ENCODE measurements at places on chromosomes 4 and X.

DNA sequence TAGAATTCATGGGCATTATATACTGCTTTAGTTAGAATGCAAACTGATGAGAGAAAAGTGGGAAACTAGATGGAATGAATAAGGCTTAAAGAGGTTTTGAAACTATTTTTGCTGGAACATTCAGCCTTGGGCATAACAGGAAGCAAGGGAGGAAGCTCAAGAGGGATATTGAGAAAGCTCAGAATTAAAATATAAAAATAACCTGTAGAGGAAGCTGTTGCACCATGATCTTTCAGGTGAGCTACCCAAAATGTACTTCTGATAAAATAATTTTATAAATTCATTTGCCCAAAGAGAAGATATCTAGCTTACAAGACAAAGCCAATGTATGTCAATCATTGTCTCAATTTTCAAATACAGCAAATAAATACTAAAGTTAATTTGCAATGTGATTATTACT lies 11.3 kb downstream of the GC start:
- DNase-seq: no peak

- no peak for DNase-seq
These were observed 94.4 kb upstream of the ADRA2C start for GRCh38 chr4:3671571-3672464.

DNA sequence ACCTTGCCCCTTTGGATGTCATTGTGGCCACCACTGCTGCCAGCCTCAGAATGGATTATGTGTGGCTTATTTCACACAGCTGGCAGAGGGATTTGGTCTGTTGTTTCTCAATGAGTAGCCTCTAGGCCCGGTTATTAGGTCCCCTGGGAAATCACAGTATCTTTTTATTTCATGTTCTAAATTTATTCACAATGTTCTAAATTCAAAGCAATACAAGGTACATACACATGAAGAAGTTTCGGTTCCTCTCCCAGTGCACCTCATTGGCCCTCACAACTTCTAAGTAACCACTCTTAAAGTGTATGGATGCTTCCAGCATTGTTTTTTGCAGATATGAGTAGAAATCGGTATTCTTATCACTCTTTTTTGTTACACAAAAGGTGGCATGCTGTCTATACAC lies 262.7 kb downstream of the RCHY1 start:
- no peak for DNase-seq

DNA sequence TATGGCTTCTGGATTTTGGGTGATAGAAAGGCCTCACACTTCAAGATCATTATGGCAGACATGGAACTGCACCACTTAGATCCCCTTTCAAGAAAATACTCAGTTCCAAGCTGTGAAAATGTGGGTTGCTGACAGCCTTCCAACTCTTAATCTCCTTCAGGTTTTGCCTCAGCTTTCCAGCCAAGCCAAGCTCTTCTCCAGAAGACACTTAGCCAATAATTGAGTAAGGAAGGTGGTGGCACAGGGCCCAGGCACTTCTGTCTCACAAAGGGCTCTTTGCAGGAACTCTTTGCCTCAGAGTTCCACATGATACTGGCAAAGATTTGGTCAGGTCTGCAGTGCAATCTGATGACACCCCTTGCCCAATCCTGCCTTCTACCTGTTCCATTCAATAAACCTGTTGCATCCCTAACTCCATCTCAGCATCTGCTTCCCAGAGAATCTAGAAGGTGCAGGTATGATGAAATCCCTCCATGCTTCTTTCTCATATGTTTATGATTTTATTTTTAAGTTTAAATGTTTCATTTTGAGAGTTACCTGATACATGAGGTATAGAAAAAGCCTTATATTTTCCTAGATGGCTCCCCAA lies 30.6 kb downstream of the ANXA5 start:
- DNase-seq: no peak

DNA sequence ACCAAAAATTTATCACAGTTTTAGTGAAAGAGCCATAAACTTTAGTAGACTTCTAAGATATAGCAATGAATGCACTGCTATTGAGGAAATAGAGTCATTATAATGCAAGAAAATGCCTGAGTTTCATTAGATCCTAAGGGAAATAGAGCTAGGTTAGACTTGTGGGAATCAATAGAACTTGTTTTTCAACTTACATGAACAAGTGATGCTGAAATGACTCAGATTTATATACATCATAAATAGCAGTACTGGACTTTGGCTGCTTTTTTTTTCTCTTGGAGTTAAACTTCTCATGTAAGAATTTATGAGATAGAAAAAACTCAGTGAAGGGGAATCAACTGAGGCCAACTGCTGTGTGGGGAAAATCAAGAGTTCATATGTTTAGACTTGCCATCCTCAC lies 216.5 kb upstream of the AADAT start:
- no peak for DNase-seq

DNA sequence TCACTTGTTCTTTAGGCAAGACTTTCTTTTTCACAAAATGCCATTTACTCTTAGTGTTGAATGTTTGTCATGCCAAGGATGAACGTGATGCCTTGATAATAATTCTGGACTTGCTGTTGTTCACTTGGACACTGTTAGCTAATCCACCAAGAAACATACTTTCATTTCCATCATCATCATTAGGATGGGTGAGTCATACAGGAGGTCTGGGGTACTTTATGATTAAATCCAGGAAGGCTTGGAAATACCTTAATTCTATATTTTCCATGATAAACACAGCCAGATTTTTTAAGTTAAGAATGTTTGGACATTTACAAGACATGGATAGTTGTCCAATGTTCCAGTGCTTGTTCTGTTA lies 260.7 kb upstream of the GIMD1 start:
- no peak for DNase-seq

GRCh38 chrX:79146640-79147390 lies 2.3 kb downstream of the GPR174 start:
- DNase-seq: no peak

- peak; percentile 77 for DNase-seq
These were observed at the start of gene PKD2 for GRCh38 chr4:88007304-88008121. Gene PKD2, plus strand, starts transcription at chr4:88007635. Its CDS starts 99 bp downstream, at chr4:88007734.

DNA sequence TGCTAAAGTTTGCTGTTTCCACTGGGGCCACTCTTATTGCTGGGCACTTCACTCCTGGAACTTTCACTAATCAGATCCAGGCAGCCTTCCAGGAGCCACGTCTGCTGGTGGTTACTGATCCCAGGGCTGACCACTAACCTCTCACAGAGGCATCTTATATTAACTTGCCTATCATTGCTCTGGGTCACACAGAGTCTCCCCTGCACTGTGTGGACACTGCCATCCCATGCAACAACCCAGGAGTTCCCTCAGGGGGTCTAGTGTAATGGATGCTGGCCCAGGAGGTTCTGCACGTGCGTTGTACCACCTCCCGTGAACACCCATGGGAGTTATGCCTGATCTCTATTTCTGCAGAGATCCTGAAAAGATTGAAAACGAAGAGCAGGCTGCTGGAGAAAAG lies 41.8 kb upstream of the IQSEC2 start:
- no peak for DNase-seq

DNA sequence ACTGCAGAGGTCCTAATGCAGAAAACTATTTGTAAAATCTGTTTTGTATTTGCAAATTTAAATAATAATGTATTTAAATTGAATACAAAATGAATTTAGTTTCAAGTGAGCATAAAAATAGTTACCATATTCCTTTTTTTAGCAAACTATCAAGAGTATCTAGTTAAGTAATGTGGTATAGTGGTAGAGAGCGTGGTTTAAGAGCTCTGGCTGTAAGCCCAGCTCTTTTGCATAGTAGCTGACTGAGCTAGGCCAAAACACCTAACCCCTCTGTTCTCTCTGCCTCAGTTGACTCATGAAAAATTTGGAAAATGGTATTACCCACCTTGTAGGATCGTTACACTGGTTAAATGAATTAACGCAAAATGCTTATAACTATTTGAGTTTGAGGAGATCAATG lies 18.1 kb upstream of the ADAD1 start:
- DNase-seq: no peak

GRCh38 chrX:137748827-137749226 lies 182.9 kb downstream of the ZIC3 start:
- DNase-seq: no peak

- no peak for DNase-seq
These were observed 328.2 kb downstream of the DKK2 start for GRCh38 chr4:106707776-106708463.

GRCh38 chr4:155009288-155009687 lies 199.1 kb upstream of the NPY2R start:
- no peak for DNase-seq

GRCh38 chr4:80461412-80461811 lies 125.9 kb downstream of the CFAP299 start:
- no peak for DNase-seq

DNA sequence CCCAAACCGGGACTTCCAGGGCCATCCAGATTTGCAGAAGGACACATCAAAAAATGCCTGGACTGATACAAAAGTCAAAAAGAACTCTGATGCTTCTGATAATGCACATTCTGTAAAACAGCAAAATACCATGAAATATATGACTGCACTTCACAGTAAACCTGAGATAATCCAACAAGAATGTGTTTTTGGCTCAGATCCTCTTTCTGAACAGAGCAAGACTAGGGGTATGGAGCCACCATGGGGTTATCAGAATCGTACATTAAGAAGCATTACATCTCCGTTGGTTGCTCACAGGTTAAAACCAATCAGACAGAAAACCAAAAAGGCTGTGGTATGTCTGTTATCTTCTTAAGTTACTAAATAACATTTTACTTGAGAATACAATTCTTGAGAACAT lies 9.2 kb downstream of the PLK4 start:
- no peak for DNase-seq

DNA sequence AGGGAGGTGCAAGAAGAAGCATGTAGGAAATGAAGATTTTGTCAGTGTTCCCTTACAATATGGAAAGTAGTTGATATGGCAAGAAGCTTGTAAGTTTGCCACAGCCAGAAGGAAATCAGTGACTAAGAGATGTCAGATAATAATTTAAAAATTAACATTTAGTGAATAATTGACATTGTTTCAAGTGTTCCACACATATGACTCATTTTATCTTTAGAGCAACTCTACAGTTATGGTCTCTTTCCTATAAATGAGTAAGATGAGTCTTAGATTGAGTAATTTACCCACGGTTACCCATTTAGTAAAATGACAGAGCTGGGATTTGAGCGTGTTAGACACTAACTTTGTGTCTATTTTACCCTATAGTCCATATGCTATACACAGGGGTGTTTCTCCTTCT lies 300.3 kb upstream of the IRS4 start:
- DNase-seq: no peak

- DNase-seq: no peak
These were observed 210.7 kb downstream of the PRR32 start for GRCh38 chrX:127030016-127030748.

DNA sequence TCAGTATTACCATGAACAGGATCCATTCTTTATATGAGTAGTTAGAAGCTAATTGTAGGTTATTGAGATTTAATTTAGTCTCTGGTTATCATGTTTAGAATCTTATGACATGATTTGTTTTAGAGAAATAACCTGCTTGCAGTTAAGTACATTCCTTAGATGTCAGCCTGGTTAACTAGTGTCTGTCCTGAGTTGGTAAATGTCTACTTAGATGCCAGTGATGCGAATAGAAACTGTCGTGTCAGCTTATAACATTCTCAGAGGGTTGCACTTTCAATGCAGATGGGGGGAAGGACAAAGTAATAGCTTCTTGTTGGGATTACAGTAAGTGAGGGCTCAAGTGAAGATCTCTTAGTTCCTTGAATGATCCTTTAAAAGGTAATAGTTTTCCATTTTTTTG lies 227.8 kb upstream of the SPRY1 start:
- no peak for DNase-seq

GRCh38 chr4:170979736-170980135 lies 833.5 kb upstream of the GALNTL6 start:
- DNase-seq: peak; percentile 32
